T follicular helper cell (primary cell): ENCODE measurements at places on chromosomes 12 and 14.
A peak's percentile ranks its signal among the peaks of the same experiment; 100 is the strongest.

DNA sequence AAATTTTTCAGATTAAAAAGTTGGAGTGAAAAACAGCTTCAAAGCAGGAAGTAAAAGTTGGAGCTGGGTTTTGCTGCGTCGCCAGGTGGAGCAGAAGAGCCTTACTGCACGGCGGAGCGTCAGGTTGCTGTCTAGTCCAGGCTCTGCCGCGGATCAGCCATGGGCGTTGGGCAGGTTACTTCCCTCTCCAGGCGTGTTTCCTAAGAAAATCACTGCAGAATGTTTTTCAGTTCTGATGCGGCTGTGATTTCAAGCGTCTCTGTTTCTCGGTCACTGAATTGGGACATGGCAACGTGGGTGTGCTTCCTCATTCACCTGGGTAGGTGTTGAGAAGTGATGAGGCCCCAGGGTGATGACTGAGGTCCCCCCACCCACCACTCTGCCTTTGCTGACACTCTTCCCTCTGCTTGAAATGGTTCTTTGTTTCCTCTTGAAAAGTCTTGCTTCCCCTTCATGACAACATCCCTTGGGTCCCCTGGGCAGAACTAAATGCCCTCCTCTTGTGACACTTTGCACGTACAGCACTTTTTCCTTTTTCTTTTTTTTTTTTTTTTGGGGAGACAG, 7.6 kb downstream of the EVL start:
- DNase-seq: peak; percentile 55

DNA sequence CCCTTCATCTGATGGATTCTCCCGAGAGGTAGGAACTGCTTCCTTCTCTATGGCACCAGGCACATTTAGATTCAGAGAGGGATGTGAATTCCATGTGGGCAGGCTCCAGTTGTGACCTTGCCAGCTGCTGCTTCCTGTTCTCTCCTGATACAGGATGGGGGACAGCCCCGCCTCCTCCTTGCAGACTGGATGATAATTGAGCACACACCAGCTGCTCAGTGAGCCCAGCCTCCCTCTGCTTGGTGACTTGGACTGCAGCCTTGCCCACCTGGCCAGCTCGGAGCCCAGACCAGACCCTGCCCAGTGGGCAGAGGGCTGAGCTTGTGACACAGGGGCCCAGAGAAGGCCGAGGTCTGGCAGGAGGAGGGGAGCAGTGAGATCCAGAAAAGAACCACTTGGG, 90.2 kb downstream of the CALM1 start:
- no peak for DNase-seq

DNA sequence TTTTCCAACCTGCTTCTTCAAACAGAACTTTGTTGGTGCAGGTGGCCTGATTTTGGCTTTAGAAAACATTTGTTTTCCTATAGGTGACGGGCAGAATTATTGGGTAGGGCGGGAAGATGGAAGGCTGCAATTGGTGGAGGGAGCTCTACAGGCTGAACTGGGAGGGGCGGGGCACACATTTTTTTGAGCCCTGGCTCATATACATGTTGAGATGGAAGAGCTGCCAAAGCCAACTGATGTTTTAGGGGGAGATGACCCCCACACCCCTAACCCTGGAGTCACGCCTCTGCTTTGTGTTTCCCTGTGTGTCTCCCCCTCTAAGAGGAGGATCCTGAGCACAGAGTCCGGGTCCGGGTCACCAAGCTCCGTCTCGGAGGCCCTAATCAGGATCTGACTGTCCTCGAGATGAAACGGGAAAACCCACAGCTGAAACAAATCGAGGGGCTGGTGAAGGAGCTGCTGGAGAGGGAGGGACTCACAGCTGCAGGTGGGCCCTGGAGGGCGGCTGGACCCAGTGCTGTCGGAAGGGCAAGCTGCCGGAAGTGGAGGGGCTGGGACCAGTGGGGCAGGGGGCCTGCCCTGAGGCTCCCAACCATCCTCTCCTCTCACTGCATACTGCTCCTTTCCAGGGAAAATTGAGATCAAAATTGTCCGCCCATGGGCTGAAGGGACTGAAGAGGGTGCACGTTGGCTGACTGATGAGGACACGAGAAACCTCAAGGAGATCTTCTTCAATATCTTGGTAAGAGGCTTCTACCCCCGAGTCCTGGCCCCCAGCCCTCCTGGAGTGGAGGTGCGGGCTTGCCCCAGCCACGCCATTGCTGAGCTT, 18.6 kb downstream of the AGAP2 start:
- no peak for DNase-seq

DNA sequence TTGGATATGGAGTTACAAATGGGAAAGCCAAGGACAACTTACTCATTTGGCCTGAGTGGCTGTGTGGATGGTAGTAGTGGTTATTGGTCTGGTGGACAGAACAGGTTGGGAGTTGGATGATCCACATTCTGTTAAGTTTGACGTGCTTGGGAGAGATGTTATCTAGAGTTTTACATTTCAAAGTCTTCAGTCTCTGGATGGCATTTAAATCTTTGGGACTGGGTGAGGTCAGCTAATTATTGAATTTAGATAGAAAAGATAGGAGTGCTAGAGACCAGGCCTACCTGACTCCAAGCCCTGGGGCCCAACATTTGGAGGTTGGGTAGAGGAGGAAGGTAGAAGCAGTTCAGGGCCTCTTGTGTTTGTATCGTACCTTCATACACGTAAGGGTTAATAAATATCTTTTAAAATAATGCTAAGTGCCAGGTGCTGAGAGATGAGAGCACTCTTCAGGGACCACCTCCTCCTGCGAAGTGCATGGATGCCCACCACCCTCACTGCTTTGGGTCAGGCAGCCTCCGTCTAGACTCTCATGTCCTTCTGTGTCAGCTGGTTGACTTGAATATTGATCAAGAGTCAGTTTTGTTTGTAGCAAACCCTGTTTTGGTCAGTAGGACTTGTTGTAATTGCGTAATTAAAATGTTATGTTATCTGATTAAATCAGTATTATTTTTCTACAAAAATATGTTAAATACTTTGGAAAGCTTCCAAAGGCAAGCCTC, 460.4 kb upstream of the RGS6 start:
- no peak for DNase-seq

DNA sequence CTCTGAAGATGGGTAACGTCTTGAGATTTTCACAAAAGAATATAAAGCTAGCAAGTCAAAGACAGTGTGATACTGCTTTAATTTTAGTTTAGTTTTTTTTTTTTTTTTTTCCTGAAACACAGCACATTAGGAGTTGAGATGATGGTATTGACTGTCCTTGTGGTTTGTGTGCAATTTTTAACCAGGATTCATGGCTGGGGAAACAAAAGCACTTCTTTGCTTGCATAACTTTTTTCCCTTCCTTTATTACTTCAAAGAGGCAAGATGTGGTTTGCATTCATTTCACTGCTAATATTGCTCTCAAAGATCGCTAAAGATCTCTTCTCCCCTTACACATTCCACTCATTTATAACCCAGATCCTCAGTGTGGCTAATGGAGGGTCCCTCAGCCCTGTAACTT, 157.1 kb upstream of the PZP start:
- DNase-seq: no peak

DNA sequence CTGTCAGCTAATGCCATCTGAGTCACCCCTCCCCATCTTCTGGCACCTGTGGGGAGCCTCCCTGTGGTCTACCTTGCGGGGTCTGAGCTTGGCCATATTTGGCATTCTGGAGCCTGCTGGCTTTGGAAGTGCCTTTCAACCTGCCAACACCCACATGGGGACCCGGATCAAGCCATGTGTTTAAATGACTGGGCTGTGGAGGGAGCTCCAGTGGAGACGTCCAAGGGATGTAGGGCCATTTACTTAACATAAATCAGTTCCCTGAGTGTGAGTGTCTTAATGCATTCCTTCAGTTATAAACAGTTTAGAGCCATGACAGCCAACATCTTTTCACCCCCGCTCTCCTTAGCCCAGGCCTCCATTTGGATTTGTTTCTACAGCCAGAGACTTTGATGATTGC, 22.0 kb downstream of the CACNA1C start:
- DNase-seq: no peak

DNA sequence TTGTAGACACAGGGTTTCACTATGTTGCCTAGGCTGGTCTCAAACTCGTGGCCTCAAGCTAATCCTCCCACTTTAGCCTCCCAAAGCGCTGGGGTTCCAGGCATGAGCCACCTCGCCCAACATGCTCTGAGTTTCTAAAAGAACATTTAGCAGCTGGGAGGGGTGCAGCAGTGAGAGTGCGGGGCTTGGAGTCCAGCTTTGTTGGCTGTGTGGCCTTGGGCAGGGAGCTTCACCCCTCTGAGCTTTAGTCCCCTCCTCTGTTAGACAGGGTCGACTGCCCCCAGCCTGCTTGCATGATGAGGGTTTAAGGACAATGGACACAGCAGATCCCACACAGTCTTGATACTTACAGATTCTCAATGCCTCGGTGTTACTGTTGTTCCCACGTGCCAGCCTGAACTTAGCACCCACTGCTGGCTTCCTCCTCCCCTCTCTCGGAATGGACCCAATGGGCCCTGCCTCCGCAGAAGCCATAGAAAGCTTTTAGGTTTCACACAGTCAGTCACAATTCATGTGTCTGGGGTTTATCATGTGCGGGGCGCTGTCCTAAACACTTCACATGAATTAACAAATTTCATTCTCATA, 54.6 kb downstream of the PSMA6 start:
- DNase-seq: no peak

DNA sequence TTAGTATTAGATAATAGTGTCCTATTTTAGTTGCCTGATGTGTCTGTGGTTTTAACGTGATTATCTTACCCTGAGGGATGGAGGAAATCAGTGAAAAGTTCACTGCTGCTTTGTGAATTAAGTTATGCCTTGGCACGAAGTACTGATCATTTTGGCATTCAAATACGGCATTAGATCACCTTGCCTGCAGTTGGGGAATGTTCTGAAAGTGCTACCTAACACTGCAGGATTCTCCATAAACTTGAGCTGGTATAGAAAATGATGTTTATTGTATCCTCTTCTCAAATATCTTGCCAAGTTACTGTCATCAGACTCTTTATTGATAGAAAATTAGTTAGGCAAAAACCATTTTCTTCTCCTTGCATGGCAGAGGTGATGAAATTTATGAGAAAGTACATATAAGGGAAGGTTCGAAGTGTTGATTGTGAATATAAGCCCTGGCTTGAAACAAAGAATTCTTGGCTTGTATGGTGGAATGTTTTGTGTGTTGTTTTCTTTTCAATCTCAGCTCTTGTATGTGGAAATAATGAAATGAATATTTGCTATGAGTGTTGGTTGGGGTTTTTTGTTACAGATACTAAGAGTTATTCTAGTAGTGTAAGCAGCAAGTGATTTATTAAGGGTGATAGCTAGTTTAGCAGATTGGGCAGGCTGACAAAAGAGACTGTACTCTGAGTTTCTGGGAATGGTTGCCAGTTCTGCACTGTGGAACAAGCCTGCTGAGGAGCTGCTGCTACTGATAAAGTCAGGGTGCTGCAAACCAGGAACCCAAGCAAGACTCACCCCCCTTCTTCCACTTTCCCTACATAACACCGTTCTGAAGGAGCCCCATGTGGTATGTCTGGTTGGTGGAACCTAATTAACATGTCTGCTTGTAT, 448.3 kb downstream of the PCNX1 start:
- no peak for DNase-seq

DNA sequence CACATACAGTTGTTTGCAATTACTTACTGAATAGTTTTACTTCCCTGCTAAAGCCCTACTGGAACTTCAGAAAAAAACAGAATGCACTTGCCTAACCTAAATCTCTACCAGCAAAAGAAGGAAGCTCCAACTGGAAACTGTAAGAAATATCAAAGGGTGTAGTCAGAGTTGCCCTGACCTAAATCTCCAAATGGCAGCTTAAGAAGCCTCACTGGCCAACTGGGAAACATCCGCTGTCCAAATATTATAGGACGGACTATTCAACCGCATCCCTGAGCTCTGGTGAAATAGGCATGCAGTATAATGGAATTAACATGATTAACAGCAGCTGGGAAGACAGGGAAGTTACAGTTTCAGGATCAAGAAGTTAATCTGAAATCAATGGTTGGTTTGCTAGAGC, 24.3 kb downstream of the ANAPC7 start:
- DNase-seq: no peak

GRCh38 chr12:48419116-48419935, 53.0 kb upstream of the ANP32D start:
- DNase-seq: no peak

DNA sequence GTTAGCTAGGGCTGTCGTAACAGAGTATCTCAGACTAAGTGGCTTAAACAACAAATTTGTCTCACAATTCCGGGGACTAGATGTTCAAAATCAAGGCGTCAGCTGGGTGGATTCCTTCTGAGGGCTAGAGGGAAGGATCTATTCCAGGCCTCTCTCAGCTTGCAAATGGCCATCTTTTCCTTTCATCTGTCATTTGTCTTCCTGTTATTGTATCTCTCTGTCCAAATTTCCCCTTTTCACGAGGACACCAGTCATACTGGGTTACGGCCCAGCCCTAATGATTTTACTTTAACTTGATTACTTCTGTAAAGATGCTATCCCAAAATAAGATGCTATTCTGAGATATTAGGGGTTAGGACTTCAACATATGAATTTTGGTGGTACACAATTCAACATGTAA, 119.0 kb upstream of the CPSF6 start:
- no peak for DNase-seq

- no peak for DNase-seq
Observed at GRCh38 chr12:73180734-73181133, 908.6 kb downstream of the TRHDE start.

DNA sequence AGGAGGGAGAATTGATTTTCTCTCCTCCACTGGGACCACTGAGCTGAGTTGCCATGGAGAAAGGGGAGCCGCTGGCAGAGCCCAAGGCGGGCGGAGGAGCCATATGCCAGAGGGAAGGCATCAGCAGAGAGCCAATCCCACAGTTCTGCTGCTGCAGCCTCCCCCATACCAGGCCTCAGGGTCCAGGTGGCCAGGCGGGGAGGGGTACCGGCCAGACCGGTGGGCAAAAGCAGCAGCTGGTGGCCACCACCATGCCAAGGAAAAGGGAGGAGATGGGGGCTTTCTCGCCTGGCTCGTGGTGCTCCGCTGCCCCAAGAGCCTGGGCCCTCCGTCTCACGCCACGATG, 72.8 kb downstream of the PITPNM2 start:
- no peak for DNase-seq

DNA sequence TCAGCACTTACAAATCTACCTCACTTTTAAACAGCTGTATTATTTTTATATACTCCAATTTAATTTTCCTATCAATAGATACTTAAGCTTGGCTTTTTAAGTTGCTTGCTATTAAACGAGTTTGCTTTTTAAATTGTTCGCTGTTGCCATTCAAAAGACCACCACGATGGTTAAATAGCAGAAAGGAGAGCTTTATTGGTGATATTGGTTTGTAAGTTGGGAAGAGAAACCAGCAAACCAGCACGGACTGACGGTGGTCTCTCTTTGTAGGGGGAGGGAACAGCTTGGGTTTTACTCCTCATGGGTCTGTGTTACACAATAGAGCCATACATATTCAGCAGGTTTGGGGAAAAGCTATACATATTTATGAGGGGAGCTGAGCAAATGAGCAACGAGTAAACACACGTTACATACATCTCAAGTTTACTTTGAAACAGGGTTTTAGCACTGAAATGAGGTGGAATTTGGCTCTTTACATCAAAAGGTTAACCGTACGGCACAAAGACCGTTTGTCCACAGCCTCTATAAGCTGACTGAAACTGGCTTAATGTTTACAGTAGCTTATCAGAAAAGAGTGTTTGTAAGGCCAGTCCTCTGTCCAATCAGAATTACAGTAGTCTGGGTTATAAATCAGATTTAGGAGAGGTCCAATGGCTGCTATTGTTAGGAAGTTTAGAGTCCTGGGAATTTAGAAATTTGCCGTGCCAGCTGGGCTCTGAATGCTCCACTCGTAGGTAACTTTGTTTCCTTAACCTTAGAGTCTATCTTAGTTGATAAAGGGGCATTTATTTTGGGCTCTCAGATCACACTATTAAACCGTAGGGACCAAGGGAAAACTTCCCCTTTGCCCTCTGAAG, 69.7 kb upstream of the DHRS4 start:
- no peak for DNase-seq

GRCh38 chr14:95025218-95025617, 132.1 kb downstream of the DICER1 start:
- DNase-seq: no peak
